ENCODE measurements at places on chromosomes 16 and 17.
A peak's percentile ranks its signal among the peaks of the same experiment; 100 is the strongest.

DNA sequence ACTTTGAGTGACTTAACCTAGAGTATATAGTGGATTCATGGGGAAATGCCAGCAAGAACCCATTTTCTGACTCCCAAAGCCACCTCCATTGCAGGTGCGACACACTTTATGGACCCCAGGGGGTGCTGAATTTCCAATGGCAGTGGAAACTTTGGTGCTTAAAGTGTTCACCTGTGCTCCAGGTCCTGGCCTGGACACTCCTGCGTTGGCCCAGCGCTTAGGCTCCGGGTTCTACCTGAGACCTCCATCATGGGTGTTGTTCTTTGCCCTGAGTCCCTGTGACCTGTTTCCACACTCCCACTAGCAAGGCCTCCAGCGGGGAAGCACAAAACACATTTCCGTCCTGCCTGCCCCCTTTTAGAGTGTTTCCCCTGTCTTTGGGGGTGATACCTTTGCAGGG lies 3.0 kb downstream of the CCNF start:
- DNase-seq = no peak

DNA sequence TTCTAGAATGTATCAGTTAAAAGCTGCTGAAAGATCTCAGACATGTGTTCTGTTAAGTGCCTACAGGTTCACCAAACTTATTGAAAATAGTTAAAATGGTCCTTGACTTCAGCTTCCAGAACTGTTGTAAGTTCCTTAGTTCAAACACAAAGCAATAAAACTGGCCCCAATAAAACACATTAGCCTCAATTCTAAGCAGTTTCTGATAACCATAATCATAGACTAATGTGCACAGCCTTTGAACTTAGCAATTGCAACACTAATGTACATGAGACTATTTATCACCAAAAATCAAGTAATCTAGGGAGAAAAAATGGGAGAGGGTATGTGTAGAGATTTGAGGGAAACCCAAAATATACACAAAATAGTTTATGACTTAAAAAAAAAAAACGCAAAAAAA lies 15.4 kb downstream of the PIGL start:
- no peak for DNase-seq

DNA sequence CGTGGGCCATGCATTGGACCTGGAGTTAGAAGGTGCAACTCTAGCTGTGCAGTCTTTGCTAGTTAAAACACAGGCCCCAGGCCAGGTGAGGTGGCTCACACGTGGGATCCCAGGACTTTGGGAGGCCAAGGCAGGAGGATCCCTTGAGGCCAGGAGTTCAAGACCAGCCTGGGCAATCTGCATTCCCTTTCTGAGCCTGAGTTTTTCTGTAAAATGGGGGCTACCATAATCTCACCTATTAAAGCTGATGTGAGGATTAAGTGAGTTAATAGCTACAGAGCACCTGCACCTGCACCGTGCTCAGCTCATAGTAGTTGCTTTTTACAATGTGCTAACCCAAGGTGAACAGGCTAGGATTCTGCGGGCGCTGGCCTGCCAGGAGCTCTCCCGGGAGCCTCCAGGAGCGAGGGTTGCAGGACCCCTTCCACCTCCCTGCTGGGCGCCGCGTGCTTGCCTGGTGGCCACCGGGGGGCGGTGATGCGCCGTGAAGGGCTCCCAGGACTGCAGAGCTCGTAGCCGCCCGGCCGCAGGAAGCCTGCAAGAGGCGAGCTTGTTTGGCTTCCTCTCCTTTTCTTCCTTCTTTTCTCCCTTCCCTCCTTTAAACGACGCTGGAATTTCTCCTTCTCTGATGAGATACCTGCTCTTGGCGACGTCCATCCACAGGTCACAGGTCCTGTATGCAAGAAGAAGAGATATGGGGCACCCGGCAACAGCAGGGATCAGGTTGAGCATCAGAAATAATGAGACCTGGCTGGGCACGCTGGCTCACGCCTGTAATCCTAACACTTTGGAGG lies 51.3 kb downstream of the ZFP90 start:
- DNase-seq = peak; percentile 82

DNA sequence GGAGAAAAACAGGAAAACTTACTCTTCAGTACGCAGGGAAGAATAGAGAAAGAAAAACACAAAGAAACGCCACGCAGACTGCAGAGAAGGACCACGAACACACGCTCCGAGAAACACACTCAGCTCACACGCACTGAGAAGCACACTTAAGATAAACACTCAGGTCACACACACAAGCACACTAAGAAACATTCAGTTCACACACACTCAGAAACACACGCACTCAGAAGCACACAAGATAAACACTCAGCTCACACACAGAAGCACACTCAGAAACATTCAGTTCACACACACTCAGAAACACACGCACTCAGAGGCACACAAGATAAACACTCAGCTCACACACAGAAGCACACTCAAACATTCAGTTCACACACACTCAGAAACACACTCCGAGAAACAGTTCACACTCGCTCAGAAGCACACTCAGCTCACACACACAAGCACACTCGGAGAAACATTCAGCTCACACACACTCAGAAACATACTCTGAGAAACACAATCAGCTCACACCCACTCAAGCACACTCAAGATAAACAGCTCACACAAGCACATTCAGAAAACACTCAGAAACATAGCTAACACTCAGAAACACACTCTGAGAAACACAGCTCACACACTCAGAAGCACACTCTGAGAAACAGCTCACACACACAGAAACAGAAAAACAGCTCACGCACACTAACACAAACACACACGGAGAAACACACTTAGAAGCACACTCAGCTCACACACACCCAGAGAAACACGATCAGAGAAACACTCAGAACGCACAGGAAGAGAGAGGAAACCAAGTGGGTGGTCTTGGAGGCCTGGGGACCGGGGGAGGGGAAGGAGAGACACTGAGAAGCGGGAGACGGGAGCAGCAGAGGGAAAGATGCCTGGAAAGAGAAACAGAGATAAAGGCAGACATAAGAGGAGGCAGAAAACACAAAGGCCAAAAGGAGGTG lies 908 bp downstream of the TMEM98 start:
- DNase-seq = no peak

GRCh38 chr17:49741009-49741691 lies 22.8 kb downstream of the FAM117A start:
- DNase-seq = peak; percentile 76

- DNase-seq = peak; percentile 37
Measured at GRCh38 chr17:2853283-2854142, 57.3 kb downstream of the RAP1GAP2 start.

- DNase-seq = no peak
Measured at GRCh38 chr16:70611224-70611598, 35.1 kb upstream of the IL34 start.

DNA sequence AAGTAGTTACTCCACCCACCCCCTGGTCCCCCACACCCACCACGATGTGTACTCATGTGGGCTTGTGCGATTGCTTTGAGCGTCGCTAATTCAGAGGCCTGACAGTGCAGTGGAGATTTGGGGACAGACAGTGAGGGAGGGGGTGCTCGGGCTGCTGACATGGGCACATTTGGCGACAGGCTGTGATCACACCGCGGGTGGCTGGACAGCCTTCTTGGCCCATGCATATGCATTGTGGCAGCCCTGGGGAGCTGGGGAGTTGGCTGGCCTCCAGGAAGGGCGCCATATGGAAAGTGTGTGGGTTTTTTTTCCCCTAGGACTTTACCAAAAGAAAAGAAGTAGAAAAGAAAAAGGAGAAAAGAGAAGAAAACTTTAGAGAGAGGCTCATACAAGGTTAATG lies 275.5 kb upstream of the N4BP1 start:
- DNase-seq = no peak

DNA sequence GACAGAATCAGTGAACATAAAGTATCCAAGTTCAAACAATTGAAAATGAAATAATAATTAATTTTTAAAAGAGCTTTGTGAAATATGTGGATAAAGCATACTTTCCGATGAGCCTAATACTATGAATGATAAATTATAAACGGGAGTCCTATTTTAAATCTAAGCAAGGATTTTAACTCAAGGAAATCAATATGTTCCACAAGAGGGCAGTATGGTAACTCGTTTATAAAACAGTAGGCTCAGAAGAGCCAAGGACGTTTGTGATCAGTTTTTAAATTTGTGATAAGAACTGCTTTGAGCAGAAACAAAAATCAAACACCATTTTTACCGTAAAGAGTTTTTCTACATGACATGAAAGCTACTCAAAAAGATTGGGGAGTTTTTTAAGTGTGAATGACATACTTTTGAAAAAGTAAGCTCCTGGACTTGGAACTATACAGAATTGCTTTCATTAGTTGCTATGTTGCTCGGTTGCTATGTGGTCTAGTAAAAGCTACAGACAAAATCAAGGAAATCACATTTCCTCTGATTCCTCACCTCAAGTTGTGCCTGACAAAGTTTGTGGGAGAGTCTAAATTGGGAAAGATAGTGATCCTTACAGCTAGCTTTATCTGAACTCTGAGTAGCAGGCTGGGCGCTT lies 11.8 kb upstream of the TEKT1 start:
- DNase-seq = peak; percentile 63

- no peak for DNase-seq
Measured at GRCh38 chr17:40192961-40193360, 15.7 kb downstream of the RAPGEFL1 start.

DNA sequence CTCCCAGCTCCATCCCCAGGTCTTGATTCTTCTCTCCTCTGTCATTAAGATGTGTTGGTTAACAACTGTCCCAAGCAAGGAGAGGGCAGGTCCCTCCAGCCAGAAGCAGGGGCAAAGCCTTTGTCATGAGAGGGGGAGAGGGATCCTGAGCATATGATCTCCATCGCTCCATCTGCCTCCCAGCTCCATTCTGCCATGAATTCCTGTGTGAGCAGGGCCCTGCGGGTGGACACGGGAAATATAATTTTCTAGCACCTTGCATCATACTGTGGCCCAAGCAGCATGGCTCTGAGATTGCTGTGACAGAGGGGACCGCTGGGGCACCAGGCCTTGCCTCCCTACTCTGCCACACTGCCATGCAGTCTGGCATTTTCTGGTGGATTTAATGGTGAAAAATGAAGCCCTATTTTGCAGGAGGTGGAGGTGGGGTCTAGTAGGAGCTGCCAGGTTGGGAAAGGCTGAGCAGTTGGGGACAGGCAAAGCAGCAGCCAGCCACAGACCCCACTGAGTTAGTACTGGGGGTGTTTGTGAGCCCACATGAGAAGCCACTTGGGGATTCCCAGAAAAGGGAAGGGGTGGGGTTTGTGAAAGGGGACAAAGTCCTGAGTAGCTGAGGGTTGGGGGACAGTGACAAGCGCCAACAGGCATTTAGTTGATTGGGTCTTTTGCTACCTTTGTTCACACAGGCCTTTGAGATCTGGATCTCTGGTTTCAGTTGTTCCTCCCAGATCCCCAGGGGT lies 16.4 kb downstream of the TMEM238L start:
- DNase-seq = no peak

DNA sequence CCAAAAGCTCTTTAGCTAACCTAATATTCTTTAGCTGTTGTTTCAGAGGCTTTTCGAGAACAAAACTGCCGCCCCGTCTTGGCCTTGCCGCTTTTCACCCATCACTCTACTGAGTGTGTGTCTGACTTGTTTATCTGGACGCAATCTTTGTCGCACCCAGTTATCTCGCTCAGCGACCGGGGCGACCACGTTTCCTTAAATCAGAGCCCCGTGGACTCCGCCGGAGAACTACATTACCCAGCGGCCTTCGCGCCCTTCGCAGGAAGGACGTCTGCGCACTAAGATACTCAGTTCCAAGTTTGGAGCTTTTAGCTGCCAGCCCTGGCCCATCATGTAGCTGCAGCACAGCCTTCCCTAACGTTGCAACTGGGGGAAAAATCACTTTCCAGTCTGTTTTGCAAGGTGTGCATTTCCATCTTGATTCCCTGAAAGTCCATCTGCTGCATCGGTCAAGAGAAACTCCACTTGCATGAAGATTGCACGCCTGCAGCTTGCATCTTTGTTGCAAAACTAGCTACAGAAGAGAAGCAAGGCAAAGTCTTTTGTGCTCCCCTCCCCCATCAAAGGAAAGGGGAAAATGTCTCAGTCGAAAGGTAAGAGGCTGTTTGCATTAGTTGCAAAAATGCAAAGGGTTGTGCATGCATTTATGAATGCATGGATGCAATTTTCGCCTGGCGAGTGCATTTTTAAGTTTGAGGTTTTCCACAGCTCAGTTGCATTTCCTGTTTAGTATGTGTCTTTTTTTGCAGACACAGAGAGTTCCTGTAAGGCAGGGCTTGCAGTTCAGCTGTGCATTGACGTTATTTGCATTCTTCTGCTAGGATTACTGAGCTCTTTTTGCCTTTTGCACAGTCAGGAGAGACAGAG lies at the start of gene MAP2K6:
Gene MAP2K6, plus strand, starts transcription at position 290 of the 867 bp plus-strand sequence. Its CDS starts 288 bp downstream, at position 578.
- peak; percentile 77 for DNase-seq

DNA sequence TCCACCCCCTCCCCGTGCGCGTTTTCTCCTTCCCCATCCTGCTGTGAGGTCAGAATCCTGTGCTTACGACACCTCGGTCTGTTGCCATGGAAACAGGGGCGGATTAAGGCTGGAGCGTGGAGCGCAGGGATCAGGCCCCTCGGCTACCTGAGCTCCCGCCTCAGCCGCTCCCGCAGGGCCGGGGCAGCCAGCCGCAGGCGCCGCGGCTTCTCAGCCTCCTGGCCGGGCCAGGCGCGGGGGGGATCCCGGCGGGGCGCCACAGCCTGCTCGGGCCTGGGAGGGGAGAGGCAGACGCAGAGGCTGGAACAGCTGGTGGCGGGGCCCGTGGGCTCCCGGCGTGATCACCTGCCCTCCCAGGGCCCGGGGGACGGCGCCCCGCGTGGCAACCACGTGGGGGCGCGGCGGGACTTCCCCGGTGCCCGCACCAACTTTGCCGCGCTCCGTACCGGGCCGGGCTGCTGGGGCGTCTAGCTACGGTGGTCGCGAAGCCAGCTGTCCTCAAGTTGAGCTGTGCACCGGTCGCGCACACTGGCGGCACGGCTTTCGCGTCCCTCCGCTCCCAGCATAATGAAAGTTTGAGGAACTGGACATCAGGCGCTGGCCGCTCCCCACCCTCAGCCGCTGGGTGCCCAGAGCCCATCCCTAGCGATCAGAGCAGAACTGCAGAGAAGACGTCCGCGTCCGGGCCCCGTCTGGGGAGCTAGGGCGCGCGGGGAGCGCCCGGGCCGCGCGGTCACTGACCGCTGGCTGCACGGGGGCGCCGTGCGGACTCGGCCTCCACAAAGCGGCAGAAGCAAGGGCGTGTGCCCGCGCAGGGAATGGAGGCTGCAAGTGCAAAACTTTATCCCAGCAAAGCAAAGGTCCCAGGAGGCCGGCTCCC lies 1.2 kb downstream of the RTN4RL1 start:
- peak; percentile 49 for DNase-seq
